Ammon's horn (tissue), 1 donor: ENCODE measurements at places on chromosomes 6 and 20.

GRCh38 chr20:60096166-60096565, 137.9 kb downstream of the CDH26 start:
- peak; percentile 27 for DNase-seq

DNA sequence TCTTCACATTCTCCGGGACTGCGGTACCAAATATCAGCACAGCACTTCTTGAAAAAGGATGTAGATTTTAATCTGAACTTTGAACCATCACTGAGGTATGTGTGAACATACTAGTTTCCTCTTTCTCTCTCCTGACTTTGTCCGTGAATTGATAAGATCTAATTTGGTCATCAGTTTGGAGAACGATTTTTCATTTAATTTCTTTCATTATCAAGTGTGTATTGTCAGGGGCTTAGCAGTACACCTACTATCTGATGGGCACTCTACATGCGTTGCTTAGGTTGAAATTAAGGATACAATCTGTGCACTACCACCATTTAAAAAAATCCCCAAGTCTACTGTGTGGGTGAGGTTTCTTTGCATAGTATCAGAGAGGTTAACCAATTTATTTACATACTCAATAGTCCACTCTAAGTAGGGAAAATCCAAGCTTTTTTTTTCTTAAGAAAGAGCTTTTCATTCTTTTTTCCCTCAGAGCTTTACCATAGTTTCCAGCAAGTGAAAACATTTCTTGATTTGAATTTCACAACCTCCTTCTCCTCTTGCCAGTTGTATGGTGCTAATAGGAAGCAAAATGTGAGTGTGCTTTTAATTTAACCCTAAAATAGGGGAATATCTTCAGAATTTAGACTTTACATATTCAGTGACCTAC, 105.4 kb upstream of the ESR1 start:
- no peak for DNase-seq

- DNase-seq = no peak
Measured at GRCh38 chr6:154579485-154579884, 69.0 kb upstream of the CNKSR3 start.

DNA sequence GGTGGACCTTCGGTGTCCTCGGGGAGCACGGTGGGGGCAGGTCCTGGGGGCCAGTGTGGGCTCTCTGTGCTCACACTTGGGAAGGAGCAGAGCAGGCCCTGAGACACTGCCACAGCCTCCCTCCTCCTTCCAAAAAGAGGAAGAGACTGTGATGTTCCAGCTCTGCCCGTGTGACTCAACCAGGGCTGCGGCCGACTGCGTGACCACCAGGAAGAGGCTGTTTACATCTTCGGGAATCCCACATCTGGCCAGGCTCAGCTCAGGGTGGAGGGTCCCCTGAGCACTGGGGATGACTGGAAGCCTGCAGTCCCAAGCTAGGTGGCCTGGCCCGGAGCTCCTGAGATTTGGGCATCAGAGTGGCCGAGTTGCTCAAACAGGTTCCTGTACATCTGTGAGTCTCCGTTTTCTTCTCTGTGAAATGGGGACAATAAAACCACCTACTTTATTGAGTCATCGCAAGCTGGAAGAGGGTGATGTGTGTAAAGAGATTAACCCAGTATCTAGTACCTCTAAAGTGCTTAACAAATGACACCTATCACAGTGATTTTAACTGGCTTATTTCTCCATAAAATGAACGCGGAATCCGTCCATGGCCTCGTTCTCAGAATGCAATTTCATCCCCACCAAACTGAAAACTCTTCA, 242.1 kb downstream of the DLL1 start:
- DNase-seq = peak; percentile 65
